ENCODE measurements at places on chromosomes 5 and 9. TPM values are rescaled to one million over a fixed set of nuclear protein-coding genes. Genes with fewer than 3 reads are reported as not detected.

GLRA1 gene
- total RNA-seq = not detected

BTNL3 gene
- total RNA-seq = 146 TPM

FTMT gene
- not detected for total RNA-seq

TSLP gene
- 0.27 TPM for total RNA-seq

MYOZ3 gene
- total RNA-seq = not detected

SPATA31A6 gene
- not detected for total RNA-seq

PPIP5K2 gene
- 64.6 TPM for total RNA-seq

SURF1 gene
- total RNA-seq = 59.7 TPM

SIT1 gene
- 1.2 TPM for total RNA-seq

ARL10 gene
- total RNA-seq = 1.9 TPM

HBEGF gene
- total RNA-seq = 10.5 TPM

SARDH gene
- total RNA-seq = 0.95 TPM

ATP6V0E1 gene
- total RNA-seq = 60.9 TPM

MZB1 gene
- total RNA-seq = not detected

TAF11L12 gene
- total RNA-seq = not detected

C5orf47 gene
- total RNA-seq = not detected

NPDC1 gene
- 95.0 TPM for total RNA-seq

ANKRD33B gene
- total RNA-seq = 1.2 TPM

SNCB gene
- not detected for total RNA-seq

GRIN1 gene
- not detected for total RNA-seq

STKLD1 gene
- 0.68 TPM for total RNA-seq

BARHL1 gene
- total RNA-seq = not detected

ARID3C gene
- total RNA-seq = not detected

SLC36A3 gene
- total RNA-seq = not detected

LCN1 gene
- total RNA-seq = not detected

FAM151B gene
- total RNA-seq = 3.8 TPM

CARTPT gene
- total RNA-seq = 4.4 TPM

PSD2 gene
- not detected for total RNA-seq

ADAMTSL2 gene
- total RNA-seq = 2.4 TPM

QRFP gene
- not detected for total RNA-seq

PCDHGB6 gene
- 4.0 TPM for total RNA-seq

OLFML2A gene
- total RNA-seq = 59.1 TPM

KCTD16 gene
- 0.14 TPM for total RNA-seq

SH3PXD2B gene
- 17.7 TPM for total RNA-seq

PCDHGA6 gene
- 4.0 TPM for total RNA-seq

SVEP1 gene
- total RNA-seq = 13.9 TPM

SLC34A3 gene
- not detected for total RNA-seq

CNTFR gene
- total RNA-seq = 6.5 TPM

SURF2 gene
- total RNA-seq = 3.7 TPM

LCN9 gene
- not detected for total RNA-seq

FSTL4 gene
- not detected for total RNA-seq

GIN1 gene
- total RNA-seq = not detected

TGFBI gene
- total RNA-seq = 33.3 TPM

ADAMTS12 gene
- 4.1 TPM for total RNA-seq

LSM11 gene
- total RNA-seq = 4.9 TPM

FST gene
- 3.4 TPM for total RNA-seq

MEIKIN gene
- total RNA-seq = not detected

GFI1B gene
- total RNA-seq = not detected

STK32A gene
- 1.6 TPM for total RNA-seq

NFIB gene
- total RNA-seq = 40.2 TPM

SGCD gene
- 1.5 TPM for total RNA-seq

Measured in transverse colon (tissue), 4 donors.